KG1 (cell line): ENCODE measurements at places on chromosomes 12 and 14.

DNA sequence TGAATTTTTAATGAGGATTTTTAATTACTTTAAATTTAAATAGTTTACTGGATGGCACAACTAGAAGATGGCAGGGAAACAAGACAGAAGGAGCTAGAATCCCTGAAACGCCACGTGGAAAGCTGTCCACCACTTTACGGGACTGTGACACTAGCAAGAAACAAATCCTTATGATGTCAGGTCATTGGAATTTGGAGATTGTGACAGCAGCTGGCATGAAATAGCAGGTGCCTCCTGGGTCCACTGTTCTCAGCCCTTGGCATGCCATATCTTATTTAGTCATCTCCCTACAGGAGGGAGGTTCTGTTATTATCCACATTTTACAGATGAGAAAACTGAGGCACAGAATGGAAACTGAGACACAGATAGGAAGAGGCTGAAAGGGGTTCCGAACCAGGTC, 113.8 kb downstream of the BCL11B start:
- DNase-seq: no peak

- DNase-seq: no peak
These were observed 614.8 kb downstream of the DIO2 start for GRCh38 chr14:79596551-79596950.

- no peak for DNase-seq
These were observed 94.2 kb upstream of the FGD4 start for GRCh38 chr12:32305163-32305562.

DNA sequence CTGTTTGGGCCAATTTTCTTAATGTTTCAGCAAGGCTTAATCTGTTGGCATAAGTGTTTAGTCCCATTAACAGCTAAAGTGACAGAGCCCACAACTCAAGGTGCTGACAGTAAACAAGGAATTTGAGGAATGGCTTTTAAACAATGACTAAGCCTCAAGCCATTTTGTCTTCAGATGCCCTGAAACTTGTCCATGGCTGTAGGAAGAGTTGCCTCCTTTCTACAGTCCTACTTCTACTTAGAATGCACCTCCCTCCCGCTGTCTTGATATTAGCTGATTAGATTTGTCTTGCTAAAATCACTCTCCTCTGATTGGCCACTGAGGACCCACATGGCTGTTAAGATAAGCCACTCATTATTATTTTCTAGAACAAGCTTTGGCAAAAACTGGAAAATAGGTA, 188.4 kb upstream of the OTX2 start:
- no peak for DNase-seq

GRCh38 chr12:80567401-80567800, 123.4 kb downstream of the PTPRQ start:
- no peak for DNase-seq

GRCh38 chr14:34711169-34711568, 3.2 kb downstream of the CFL2 start:
- DNase-seq: no peak

GRCh38 chr14:74568911-74569310, 43.1 kb downstream of the LTBP2 start:
- no peak for DNase-seq

GRCh38 chr14:104724981-104725771, 1.1 kb downstream of the ADSS1 start:
- DNase-seq: no peak

DNA sequence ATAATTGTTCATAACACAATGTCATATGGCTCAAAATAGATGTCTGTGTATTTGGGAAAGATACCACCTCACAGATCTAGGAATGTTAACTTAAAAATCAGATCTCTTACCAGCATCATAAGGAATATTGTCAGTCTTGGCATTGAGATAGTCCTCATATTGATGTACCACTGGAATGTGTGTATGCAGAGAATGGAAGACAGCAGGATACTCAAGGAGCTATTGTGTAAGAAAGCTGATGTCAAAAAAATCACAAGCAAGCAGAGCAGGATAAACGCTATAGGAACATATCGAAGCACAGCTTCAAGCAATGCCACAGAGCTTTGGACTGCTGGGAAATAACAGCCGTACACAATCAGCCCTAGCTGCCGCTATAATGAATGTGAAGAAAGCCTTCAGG, 45.1 kb upstream of the GRIN2B start:
- DNase-seq: no peak

GRCh38 chr14:104878582-104878981, 13.5 kb downstream of the CEP170B start:
- no peak for DNase-seq

DNA sequence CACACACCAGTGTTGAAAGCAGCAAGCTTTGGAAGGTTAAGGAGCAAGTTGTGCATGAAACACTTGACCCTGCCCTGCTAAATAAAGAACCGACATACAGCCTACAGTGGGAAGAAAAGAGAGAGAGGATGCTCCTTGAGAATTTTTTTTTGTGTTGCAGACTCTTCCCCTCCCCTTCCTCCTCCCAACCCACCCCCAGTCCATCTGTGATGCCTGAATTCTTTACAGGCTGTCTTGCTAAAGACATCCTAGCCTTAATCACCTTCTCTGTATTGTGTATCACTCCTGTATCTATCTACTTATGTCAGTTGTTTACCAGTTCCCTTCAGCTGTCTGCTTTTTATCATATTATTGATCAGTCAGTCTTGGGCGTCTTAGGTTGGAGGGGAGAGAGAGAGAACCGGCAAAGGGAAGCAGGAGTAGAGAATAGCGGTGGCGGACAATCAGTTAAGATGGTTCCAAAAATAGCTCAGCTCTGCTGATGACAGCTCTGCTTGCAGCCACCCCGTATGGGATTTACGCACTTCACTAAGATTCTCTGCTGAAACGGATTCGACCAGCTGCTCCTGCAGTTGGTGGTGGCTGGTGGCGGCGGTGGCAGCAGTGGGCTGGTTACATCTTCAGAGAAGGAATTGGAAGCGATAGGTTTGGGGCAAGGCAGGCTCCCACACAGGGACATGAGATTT, 664.7 kb downstream of the NRXN3 start:
- DNase-seq: no peak

GRCh38 chr14:72775923-72776554, 117.9 kb downstream of the DPF3 start:
- DNase-seq: no peak

GRCh38 chr12:65891219-65891618, 66.9 kb downstream of the HMGA2 start:
- DNase-seq: no peak

DNA sequence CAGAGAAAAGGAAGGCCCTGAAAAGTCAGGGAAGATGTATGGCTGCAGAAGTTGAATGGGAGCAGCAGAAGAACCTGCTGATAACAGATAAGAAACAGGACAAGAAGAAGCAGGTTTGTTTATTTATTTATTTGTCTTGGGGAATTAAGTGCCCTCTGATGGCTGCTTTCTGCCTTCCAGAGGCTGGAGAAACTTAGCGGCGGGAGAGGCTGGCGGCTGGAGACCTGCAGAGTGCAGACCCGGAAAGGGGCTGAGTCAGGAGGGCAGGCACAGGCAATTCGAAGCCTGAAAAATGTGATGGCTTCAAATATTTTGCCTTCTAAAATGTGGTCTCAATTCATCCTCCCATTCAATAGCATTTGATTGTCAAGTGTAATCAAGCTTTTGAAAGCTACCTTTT, 168.2 kb upstream of the GZMB start:
- DNase-seq: no peak

GRCh38 chr14:48398675-48399282, 723.4 kb upstream of the MDGA2 start:
- DNase-seq: no peak

DNA sequence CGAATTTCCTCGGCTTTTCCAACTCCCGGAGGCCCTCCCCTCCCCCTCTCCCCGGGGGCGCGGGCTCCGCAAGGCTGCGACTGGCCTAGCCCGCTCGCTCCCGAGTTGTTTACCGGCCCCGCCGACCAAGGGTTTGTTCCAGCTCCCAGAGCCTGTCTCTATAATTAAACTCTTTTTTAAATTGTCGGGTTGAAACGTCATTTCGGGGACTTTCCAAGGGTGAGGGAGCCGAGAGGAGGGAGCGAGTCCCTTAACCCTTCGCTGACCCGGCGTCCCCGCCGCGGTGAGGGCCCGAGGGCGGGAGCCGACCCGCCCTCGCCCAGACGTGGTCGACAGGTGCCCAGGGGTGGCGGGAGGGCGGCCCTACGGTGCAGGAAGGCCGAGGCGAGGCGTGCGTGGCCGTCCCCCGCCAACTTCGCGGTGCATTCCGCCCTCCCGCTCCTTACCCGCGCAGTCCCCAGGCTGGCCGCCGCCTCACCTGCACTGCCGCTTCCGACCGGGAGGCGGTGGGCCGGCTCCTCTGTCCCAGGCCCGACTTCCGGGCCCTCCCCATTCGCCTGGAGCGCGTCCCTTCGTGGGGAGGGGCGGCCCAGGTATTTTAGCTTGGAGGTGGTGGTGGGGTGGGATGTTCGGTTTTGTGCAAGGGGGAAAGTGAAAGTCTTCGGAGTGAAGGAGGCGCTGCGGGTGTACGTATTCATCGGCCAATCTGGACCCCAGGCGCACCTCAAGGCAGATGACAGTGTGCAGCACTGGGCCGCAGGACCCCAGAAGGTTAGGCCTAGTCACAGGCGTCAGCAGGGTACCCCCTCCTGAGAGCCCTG, 2.9 kb upstream of the ZFP36L1 start:
- DNase-seq: peak; percentile 35

DNA sequence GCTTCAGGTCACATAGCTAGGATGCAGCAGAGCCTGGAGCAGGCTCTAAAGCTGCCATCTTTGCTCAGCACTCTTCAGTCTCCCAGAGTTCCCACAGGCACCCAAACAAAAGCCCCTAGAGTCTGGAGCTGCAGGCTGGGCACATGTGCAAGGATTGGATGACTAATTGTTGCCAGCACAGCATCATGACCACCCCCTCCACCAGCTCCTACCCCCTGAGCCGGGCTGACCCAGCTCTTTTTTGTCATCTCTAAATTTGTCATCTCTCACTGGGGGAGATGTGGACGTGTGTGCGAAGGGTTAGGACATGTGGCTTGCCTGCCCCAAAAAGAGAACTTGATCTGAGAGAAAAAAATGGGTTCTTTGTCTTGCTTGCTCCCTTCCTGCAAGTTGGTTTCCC, 4.3 kb upstream of the MMP19 start:
- no peak for DNase-seq

GRCh38 chr12:88615490-88615889, 35.2 kb upstream of the KITLG start:
- DNase-seq: no peak

DNA sequence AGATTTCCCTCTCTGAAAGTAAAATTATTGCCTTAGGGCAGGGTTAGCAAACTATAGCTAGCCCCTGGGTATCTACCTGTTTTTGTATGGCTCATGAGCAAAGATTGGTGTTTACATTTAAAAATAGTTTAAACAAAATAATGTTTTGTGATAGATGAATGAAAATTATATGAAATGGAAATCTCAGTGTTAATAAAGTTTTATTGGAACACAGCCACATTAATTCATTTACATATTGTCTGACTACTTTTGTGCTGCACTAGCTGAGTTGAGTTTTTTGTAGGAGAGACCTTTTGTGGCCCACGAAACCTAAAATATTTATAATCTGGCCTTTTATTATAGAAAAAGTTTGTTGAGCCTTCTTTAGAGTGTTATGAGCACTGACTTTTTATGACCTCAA, 48.5 kb downstream of the ADIPOR2 start:
- no peak for DNase-seq

DNA sequence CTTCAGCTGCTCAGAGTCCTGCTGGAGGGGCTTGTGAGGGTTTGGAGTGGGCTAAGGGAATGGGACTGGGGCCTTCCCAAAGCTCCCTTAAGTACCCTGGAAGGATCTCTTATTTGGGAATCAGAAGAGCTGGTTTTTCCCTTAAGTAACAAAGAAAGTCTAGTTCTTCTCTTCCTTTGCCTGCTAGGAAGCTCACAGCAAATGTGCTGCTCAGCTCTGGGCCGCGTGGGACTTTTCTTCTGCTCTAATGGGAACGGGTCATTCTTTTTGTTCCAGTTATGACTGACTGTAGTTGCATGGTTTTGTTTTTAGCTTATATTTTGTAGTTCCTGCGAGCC, 6.0 kb downstream of the KIF26A start:
- no peak for DNase-seq

DNA sequence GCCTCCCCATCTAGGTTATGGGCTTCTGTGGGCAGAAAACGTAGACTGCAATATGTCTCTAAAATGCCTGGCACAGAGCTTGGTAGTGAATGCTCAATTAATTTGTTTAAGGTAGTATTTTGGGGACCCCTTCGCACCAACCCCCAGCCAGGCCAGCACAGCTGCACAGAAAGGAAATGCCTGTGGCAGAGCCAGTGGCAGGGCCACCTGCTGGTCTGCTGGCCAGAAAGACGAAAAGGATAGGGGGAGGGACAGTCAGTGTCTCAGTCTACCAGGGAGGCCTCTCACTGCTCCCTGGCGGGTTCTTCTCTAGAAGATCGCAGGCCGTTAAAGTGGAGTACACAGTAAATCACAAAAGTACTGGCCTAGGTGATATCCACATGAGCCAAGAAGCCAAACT, 3.5 kb downstream of the RAB15 start:
- no peak for DNase-seq

GRCh38 chr14:50395448-50395847, 1.2 kb downstream of the CDKL1 start:
- DNase-seq: no peak

- no peak for DNase-seq
These were observed 155.5 kb downstream of the KIF21A start for GRCh38 chr12:39287409-39287808.

DNA sequence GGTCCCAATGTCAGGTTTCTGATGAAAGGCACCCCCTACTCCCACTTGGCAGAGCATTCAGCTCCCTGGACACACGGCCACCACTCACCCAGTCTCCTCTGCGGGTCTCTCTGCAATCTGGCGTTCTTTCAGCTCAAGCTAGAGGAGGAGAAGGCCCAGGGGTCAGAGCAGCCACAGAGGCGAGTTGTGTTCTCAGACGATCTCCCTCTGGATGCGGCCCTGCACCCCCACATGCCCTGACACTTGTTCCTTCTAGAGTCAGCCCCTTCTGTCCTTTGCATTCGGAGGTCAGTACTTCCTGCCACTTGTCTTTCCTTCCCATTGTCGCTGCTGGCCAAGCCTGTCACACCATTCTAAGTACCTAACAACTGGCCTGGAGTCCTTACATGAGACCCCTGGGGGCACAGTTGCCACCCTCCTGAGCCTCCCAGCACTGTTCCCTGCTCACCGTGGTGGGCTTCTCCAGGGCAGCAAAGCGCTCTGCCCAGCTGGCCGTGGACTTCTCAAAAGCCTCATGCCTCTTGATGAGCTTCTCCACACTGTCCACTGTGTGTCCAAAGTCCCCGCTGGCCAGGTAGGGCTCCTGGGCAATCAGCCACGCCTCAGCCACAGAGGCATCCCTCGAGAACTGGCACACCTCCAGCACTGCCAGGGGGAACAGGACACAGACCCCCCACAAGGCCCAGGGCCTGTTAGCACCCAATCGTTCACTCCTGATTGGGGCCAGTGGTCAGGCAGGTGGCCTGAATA, 63.2 kb downstream of the PLEKHG3 start:
- no peak for DNase-seq
